Natural killer cell treated with Interleukin-12 subunit alpha and Interleukin-12 subunit beta and Interleukin-15 and Interleukin-18, amount 100 ng/mL, for 72 hours (primary cell): ENCODE measurements at places on chromosomes 3 and 15.

- DNase-seq: no peak
These were observed 889.1 kb downstream of the NAALADL2 start for GRCh38 chr3:175748087-175748730.

DNA sequence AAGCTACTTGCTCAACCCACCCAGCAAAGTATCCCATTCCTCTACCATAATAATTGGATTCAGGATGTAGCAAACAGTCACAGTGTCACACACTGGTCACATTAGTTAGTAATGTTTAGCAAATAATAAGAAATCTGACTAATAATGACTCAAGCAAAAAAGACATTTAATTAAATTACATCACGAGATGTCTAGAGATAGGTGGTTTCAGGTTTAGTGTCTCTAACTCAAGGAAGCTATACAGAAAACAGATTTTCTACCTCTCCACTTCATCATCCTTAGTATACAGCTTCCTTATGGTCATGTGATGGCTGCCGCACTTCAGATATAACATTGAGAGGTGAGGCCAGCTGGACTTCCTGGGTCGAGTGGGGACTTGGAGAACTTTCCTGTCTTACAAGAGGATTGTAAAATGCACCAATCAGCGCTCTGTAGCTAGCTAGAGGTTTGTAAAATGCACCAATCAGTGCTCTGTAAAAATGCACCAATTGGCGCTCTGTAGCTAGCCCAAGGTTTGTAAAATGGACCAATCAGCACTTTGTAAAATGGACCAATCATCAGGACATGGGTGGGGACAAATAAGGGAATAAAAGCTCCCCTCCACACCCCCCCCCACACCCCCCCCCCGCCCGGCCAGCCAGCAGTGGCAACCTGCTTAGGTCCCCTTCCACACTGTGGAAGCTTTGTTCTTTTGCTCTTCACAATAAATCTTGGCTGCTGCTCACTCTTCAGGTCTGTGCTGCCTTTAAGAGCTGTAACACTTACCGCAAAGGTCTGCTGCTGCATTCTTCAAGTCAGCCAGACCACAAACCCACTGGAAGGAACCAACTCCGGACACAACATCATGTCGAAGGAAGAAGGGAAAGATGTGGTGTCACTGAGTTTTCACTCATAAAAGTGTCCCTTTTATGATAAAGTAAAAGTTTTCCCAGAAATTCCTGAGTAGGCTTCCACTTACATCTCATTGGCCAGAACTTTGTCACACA is 24.9 kb upstream of the ARPIN start:
- DNase-seq: no peak

GRCh38 chr15:62307551-62307950 is 142.5 kb upstream of the C2CD4B start:
- no peak for DNase-seq

DNA sequence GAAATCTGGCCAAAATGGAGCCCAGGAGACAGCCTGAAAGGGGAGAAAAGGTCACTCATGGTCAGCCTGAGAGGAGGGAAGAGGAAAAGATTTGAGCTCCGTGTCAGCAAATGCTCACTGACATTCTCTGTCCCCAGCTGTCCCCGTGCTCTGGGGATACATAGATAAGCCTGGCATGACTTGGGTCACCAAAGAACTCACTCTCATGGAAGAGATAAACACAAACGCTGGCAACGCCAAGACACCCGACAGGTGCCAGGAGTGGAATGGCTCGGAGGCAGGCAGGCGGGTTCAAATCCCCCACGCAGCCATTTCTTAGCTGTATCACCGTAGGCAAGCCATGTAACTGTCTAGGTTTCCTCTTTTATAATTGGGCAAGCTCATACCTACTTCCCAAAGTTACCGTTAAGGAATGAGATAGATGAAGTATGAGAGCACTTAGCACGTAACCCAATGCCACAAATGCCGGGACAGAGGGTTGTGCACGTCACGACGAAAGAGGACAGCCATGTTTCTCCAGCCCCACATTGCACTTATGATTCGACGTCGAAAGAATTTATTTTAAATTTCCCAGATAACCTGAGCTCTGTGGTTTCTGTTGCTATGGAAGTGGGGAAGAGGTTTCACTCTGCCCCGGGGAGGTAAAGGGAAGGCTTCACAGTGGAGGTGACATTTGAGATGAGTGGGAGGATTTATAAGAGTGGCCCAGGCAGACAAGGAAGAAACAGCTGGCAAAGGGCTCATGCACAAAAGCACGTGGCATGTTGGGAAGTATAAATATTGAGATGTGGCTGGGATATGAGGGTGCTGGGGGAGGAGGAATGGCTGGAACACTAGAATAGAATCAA is 41.4 kb upstream of the TSEN2 start:
- no peak for DNase-seq

DNA sequence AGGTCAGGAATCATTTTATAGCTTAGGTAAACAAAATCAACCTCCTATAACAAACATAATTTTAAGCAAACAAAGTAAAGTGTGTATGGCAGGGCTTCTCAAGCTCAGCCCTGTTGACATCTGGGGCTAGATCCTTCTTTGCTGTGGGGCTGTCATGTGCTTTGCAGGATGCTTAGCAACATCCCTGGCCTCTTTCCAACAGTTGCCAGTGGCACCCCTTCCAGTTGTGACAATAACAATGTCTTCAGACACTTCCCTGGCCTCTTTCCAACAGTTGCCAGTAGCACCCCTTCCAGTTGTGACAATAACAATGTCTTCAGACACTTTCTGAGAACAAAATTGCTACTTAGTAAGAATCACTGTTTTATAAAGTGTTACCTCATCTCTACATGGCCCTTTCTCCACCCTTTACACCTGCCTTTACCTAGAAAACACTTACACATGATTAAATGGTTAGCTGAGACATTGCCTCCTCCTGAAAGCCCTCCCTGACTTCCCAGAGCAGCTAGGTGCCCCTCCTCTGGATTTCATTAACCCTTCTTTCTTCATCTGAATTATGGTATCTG is 194.0 kb upstream of the LMCD1 start:
- DNase-seq: no peak

GRCh38 chr3:99578339-99578970 is 59.9 kb upstream of the COL8A1 start:
- DNase-seq: no peak

DNA sequence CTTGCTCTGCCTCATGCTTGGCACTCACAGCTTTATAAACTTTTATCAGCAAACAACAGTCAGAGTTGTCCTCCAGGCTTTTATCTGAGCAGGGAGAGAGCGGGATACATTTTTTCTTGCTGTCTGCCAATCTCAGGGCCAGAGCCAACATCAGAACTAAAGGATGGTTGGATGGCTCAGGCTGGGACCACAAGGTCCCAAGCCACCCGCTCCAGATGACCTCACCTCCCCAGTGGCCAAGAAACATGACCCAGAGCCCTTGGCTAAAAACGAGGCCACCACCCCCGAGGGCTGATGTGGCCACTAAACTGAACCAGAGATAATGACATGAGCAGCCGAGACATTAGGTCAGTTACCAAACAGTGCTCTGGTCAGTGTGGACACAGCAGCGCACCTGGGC is 18.8 kb upstream of the SPATA12 start:
- no peak for DNase-seq

- no peak for DNase-seq
These were observed 570.5 kb upstream of the CFAP20DC start for GRCh38 chr3:59620325-59620724.

DNA sequence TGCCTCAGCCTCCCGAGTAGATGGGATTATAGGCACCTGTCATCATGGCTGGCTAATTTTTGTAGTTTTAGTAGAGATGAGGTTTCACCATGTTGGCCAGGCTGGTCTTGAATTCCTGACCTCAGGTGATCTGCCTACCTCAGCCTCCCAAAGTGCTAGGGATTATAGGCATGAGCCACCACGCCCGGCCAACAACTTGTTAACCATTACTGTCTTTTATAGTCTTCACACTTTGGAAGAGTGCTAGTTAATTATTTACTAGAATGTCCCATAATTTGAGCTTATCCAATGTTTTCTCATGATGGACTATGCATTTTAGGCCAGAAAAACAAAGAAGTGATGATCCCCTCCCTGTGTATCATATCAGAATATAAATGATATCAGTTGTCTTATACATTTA is 288.6 kb upstream of the CBLB start:
- no peak for DNase-seq

DNA sequence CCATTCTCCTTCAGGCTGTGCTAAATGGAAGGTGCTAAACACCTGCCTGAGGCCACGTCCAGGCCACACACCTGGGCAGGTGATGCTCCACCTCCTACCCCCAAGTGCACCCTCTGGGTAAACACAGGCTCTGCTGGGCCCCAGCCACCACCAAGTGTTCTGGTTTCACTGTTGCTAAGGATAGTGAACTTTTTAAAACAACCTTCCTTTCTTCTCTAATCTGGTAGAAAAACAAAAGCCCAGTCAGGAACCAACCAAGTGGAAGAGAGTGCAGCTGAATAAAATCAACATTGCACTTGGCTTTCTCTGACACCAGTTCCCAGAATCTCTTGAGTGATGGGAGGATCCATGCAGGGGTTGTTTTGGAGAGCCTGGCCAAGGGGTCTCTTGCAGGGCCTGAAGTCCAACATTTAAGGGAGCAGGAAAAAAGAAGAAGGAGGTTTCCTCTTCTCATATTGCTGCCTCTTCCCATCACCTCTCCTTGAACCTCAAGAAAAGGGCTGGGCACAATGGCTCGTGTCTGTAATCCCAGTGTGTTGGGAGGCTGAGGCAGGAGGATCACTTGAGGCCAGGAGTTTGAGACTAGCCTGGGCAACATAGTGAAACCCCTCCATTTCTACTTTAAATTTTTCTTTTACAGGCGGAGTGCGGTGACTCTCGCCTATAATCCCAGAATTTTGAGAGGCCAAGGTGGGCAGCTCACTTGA is 26.2 kb upstream of the ATP13A3 start:
- no peak for DNase-seq

GRCh38 chr3:36372534-36372935 is 7.8 kb upstream of the STAC start:
- DNase-seq: no peak

GRCh38 chr3:156516961-156517360 is 38.0 kb downstream of the SSR3 start:
- no peak for DNase-seq

- no peak for DNase-seq
These were observed 95.2 kb downstream of the AQP9 start for GRCh38 chr15:58233341-58233740.

GRCh38 chr15:87597346-87598052 is 659.0 kb downstream of the NTRK3 start:
- no peak for DNase-seq

GRCh38 chr15:31590609-31591008 is 264.0 kb downstream of the KLF13 start:
- no peak for DNase-seq

- no peak for DNase-seq
These were observed 19.4 kb upstream of the ACAP2 start for GRCh38 chr3:195462308-195462610.

GRCh38 chr15:74783808-74784175 is 1.9 kb downstream of the CSK start:
- DNase-seq: no peak

GRCh38 chr3:44045476-44046275 is 196.0 kb upstream of the TOPAZ1 start:
- DNase-seq: no peak

DNA sequence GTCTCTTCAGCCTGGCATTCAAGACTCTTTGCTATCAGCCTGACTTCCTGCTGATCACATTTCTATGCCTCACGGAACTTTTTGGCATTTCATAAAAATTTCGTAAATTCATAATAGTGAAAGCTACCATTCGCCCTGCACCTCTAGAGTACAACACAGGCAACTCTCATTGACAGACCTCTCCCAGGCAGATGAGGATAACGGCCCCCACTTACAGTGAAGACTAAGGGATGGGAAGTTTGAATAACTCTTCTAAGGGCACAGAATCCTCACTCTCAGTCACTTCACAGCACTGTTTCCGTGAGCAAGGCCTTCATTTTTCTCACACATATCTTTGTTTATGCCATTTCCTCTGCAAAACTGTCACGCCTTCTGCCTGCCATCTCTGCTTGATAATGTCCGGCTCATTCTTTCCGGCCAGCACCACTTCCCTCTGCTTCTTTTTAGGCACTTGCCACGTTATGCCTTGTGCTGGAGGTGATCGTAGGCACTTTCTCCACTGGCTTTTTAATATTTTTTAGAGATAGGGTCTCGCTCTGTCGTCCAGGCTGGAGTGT is 224.1 kb upstream of the HES1 start:
- DNase-seq: no peak

GRCh38 chr15:100853676-100854440 is 25.8 kb upstream of the ALDH1A3 start:
- peak; percentile 50 for DNase-seq

- DNase-seq: peak; percentile 58
These were observed 51.0 kb upstream of the KLF13 start for GRCh38 chr15:31275331-31276262.

GRCh38 chr3:142211034-142211433 is 14.4 kb downstream of the GK5 start:
- DNase-seq: no peak

DNA sequence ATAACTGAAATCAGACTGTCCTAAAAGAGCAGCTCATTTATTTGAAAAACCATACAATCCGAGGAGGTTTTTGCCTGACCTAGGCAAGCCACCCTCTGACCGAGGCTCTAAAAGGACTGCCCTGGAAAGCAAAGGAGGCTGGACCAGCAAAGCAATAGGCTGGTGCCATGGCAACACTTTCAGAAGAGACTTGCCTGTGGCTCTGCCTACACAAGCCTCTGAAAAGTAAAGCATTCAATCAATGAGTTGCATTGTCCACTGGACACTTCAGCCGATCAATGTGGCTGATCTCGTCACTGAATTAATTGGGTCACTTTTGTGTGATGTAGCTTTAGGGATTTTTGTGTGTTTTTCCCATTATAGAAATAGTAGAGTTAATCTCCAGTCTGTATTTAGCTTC is 99.1 kb upstream of the SEMA6D start:
- DNase-seq: no peak

DNA sequence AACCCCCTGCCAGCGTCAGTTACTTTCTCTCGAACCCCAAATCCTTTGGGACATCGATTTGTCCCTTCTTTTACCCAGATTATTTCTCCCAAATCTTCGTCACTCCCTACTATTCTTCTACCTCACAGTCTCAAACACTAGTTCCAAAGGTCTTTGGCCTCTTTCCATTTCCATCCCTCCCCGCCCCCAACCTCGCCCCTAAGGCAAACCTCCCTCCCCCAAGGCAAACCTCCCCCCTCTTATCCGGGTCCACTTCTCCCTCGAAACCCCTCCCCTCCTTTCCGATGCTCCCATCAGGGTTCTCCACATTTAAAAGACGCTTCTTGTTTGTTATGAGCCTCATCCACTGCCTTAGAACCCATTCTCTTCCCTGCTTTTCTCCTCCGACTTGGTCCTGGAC is 583 bp downstream of the EAF1 start:
- no peak for DNase-seq
